Right cardiac atrium (tissue), 5 donors: ENCODE measurements at places on chromosomes 12 and 14. TPM values are rescaled to one million over a fixed set of nuclear protein-coding genes. Genes with fewer than 3 reads are reported as not detected.

The MSRB3 gene
- 59.7 TPM for polyA plus RNA-seq

The NKX2-1 gene
- polyA plus RNA-seq = not detected

The RPGRIP1 gene
- 0.27 TPM for polyA plus RNA-seq

The FITM1 gene
- polyA plus RNA-seq = 224 TPM

The TCL1A gene
- not detected for polyA plus RNA-seq

The ABCC9 gene
- polyA plus RNA-seq = 12.1 TPM

The SLC39A2 gene
- polyA plus RNA-seq = 0.16 TPM

The TBX3 gene
- 13.9 TPM for polyA plus RNA-seq

The SOAT2 gene
- polyA plus RNA-seq = 0.07 TPM

The CLEC12A gene
- 0.38 TPM for polyA plus RNA-seq
